Activated T-helper 1 cell treated with anti-CD3 and anti-CD28 coated beads, Interleukin-12 subunit alpha, Interleukin-12 subunit beta, Interleukin-2, Interleukin-4 antibody, amounts not matched to agents 30 ng/mL and 10 ng/mL and 1 ng/mL, durations not matched to agents 14 hours and 24 hours and 36 hours (primary cell): ENCODE measurements at places on chromosomes 7 and 10. TPM values are rescaled to one million over a fixed set of nuclear protein-coding genes. Genes with fewer than 3 reads are reported as not detected.

The SFRP5 gene
- not detected in 2 replicates for total RNA-seq

GRCh38 chr7:116809636-116810266 is 52.6 kb upstream of the CAPZA2 start:
- DNase-seq: peak; percentile 3

DNA sequence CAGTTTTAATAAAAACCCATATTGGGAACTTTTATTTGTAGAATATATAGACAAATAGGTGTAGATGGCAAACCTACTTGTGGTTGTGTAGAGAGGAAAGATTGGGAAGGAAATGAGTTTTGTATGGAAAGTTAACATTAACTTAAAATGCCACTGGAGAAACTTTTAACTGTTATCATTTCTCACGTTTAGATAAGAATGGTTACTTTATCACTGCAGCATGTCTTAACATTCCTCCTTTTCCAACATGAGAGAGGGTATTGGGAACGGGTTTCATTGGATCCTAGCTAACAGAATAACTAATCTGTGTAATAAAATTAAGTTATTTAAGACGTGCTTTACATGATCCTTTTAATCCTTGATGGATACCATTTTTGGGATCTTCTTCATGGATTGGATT is 1.8 kb downstream of the LUC7L2 start:
- DNase-seq: no peak

GRCh38 chr10:75922435-75922834 is 491.0 kb downstream of the LRMDA start:
- DNase-seq: no peak

DNA sequence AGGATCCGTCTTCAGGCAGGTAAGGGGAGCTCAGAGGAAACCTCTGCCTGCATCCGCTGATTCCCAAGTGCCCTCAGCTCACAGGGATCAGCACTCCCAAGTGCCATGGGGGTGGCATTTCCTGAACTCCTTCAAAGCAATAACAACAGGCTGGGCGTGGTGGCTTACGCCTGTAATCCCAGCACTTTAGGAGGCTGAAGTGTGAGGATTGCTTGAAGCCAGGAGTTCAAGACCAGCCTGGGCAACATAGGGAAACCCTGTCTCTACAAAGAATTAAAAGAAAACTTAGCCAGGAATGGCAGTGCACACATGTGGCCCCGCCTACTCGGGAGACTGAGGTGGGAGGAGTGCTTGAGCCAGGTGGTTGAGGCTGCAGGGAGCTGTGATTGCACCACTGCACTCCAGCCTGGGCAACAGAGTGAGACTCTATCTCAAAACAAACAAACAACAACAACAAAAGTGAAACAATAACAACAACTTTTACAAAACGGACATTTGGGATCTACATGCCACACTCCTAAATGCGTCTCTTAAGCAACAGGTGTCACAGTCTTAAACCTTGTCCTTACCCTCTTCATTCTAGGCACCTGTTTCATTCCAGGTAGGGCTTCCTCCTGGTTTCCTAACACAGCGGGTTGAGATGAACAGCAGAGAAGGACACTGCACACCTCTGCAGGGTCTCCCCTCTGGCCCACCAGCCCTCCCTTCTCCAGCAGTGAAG is 73.8 kb downstream of the PAXIP1 start:
- DNase-seq: no peak
